Activated gamma-delta T cell treated with Interleukin-2 at 50 U/mL for 16 hours (primary cell): ENCODE measurements at places on chromosomes 5 and 9.

DNA sequence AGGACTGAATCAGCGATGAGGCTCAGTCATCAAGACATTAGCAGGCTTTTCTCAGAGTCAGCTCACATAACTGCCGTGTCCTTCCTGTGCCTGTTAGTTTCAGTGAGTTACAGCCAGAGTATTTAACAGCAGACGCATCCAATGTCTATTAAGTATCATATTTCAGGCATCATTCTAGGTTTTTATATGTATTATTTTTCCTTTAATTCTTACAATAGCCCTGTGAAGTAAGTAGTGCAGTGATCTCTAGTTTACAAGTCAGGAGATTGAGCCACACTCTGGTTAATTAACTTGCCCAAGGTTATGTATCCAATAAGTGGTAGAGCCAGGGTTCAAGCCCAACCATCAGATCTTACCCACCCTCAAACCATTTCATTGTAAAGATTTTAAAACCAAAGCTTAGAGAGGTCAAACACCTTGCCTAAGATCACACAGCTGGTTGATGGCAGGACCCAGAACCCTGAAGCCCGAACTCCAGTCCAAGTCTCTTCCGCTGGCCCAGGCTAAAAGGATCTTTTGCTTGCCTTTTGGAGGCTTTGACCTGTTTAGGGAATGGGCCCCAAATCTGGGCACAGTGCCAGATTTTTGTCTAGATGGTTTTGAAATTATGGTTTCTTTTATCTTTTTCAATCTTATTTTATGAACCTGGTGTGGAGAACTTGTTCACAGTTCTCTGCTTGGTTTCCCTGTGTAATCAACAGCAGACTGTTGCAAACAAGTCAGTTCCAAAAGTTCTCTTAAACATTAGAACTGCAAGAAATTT lies 261.2 kb upstream of the CLINT1 start:
- no peak for DNase-seq

DNA sequence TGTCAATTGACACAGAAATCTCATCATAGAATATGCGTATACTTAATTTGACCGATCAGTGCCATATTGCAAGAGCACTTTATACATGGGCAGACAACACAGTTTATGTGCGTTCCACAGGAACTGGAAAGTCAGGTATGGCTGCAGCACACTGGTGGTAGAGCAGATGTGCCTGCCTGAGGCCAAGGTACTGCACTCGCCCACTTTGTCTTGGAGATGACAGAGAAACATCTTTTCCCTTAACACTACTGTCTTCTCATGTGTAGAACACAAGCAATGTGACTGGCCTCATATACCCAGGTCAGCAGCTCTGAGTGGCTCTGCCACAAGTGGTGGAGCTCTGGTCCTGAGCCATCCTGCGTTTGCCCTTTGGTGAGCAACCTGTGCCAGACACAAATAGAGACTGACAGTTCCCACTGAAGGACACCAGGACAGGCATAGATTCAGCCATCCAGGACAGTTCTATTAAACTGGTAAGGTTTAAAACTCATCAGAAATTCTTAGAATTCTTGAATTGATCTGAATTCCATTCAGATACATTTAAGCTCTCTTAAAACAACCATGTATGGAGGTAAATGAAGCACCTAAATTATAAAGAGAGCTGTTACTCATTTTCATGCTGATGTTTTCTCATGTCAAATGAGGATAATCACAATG lies 21.0 kb upstream of the PPP2CA start:
- DNase-seq: no peak

GRCh38 chr9:134500931-134501760 lies 140.5 kb upstream of the COL5A1 start:
- no peak for DNase-seq

- DNase-seq: no peak
These were observed 16.4 kb upstream of the DMAC1 start for GRCh38 chr9:7816021-7816420.

DNA sequence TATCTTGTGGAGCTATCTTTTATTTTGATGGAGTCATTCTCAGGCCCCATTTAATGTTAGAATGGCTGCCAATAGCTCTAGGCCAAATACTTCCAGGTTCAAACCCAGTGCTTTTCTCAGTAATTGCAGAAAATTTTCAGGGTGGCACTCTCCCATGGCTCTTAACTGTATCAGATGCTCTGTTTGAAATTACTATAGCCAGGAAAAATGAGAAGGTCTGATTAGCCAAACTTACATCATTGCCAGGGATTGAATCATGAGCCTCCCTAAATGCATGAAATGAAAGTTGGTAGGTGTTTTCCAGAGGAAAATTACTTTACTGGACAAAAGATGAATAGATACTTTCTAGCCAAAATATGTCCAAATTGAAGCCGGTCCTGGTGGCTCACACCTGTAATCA lies 404.8 kb downstream of the MAT2B start:
- no peak for DNase-seq

- no peak for DNase-seq
These were observed 29.5 kb downstream of the MTAP start for GRCh38 chr9:21831841-21832509.

DNA sequence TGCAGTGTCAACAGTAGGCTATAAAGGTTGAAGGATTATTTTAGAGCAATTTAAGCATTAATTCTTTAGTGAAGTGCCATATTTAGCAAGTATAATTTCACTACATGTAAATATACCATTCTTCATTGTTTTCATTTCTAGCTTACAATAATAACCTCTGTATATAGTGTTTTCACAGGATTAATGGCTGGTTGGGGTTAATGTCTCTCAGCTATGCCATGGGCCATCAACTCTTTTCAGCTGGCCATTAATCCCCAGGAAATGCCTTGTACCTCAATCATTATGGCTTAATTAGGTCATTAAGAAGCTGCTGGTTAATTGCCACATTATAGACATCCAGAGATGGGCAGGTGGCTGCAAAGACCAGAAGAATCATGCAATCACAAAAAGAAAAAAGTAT lies 715.1 kb downstream of the MAT2B start:
- no peak for DNase-seq

- no peak for DNase-seq
These were observed 351.9 kb upstream of the IRX2 start for GRCh38 chr5:3103262-3103811.

GRCh38 chr5:152978141-152978835 lies 512.2 kb upstream of the GRIA1 start:
- DNase-seq: no peak

DNA sequence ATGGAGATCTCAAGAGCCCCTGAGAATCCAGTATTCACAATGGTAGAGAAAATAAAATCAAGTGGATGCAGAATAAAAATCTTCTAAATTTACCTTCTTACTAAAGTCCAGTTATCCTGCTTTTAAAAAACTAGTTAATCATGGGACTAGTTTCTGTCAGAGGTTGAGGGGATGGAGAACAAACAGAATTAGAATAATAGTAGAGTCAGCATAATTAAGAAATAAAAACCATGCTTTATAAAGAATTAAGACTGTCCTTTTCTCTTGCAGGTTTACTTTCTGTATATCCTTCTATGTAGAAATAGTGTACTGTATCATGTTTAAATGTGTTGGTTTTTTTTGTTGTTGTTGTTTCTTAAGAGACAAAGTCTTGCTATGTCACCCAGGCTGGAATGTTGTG lies 23.0 kb downstream of the ACOT12 start:
- DNase-seq: no peak

- DNase-seq: no peak
These were observed at the start of gene C5 for GRCh38 chr9:121050128-121050988. Gene C5, minus strand, starts transcription at chr9:121050275. Its CDS starts 29 bp downstream, at chr9:121050246.
